ENCODE measurements at places on chromosomes 5 and 9. TPM values are rescaled to one million over a fixed set of nuclear protein-coding genes. Genes with fewer than 3 reads are reported as not detected.

GRCh38 chr5:139486201-139486600 is 3.6 kb upstream of the STING1 start:
- DNase-seq, result no peak

GRCh38 chr9:88991066-88992034 is at the start of gene S1PR3:
TSS of gene S1PR3 (plus strand) at chr9:88991468. CDS start at chr9:89001201, 9,733 bp downstream.
- DNase-seq, result peak; percentile 83

DNA sequence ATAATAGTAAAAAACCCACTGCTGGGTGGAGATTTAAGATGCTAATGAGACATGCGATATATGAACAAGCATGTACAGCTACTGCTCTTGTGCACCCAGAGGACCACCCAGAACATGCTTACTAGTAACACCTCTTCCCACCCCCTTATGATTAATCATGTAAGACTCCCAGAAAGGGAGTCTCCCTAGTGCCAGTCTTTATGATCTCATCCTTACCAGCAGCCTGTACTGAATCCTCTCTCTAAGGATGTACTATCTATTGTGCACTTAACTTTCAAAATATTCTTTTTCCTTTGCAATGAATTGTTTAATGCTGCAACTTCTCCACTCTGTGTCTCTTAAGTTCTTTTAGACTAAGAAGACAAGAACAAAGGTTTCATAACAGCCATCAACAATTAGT is 9.1 kb upstream of the MAT2B start:
- no peak for DNase-seq

DNA sequence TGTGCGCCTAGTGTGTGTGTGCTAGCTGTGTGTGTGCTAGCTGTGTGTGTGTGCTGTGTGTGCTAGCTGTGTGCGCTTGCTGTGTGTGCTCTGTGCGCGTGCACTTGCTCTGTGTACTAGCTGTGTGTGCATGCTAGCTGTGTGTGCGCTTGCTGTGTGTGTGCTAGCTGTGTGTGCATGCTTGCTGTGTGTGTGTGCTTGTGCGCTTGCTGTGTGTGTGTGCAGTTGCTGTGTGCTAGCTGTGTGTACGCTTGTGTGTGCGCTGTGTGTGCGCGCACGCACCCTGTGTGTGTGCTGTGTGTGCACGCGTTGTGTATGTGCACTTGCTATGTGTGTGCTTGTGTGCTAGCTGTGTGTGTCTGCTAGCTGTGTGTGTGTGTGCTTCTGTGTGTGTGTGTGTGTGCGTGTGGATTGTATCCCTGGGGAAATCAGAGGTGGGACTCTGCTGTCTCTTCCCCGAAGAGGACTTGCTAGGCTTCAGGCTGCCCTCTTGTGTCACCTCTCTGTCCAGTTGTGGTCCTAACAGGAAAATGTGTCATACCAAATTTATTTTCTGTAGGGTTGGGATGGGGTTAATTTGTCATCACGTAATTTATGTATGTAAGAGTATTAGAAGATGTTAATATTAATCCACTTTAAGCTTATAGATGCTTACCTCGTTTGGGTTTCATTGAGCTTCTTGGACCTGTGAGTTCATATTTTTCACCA is 38.9 kb downstream of the TPPP start:
- DNase-seq, result no peak

SH3GL2 gene
- 0.21 TPM for total RNA-seq

- DNase-seq, result no peak
Measured at GRCh38 chr9:97478301-97478981, 23.0 kb upstream of the TMOD1 start.

UGT3A1 gene
- 26.6 TPM for total RNA-seq

C5orf46 gene
- total RNA-seq, result 4.2 TPM

SAXO1 gene
- total RNA-seq, result under 0.01 TPM

GRCh38 chr5:32964261-32964660 is 253.1 kb downstream of the NPR3 start:
- DNase-seq, result no peak

NMUR2 gene
- not detected for total RNA-seq

DNA sequence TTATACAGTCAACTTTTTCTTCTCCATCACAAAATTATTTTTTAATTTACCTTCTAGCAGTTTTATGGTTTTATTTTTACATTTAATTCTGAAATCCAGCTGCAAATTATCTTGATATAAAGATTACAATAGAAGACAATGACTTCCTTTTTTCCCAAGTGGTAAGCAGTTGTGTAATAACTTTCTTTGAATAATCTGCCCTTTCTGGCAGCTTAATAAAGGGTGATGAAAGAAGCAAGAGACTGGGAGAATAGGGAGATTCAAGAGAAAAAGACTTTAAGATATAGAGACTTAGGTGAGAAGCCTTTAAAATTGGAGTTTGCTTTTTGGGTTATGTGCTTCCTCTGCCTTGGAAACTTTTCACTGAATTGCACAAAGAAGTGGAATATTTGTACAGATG is 100.4 kb upstream of the FREM1 start:
- no peak for DNase-seq

FOXE1 gene
- total RNA-seq, result 6.8 TPM

- peak; percentile 46 for DNase-seq
Measured at GRCh38 chr5:117165068-117165467, 590.4 kb upstream of the SEMA6A start.

PCDHGC4 gene
- 7.9 TPM for total RNA-seq

GRCh38 chr9:77983320-77983662 is 48.3 kb downstream of the GNAQ start:
- DNase-seq, result no peak

- DNase-seq, result peak; percentile 19
Measured at GRCh38 chr5:175902026-175902425, 30.6 kb downstream of the CPLX2 start.

CFAP157 gene
- not detected for total RNA-seq

DNA sequence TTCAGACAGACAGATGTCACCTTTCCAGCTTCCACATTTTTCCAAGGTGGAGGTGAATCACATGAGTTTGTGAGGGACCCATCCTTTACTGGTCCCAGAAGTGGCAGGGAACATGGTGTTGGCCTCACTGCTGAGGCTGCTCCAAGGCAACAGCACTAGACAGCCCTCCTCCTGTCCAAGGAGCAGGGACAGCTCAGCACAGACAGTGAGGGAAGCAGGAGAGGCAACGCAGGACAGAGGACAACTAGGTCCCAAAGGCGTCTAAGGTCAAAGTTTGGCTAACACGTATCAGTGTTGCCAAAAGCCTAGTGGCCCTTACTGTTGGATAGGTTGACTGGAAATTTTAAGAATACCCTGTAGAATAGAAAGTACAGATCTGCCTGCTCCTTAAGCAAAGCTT is 251.7 kb upstream of the PANK3 start:
- DNase-seq, result no peak

GRCh38 chr5:136526791-136527190 is 161.4 kb upstream of the TRPC7 start:
- no peak for DNase-seq

- DNase-seq, result peak; percentile 3
Measured at GRCh38 chr9:117546894-117547678, 132.2 kb upstream of the ASTN2 start.

ENTPD2 gene
- 7.3 TPM for total RNA-seq

- DNase-seq, result peak; percentile 98
Measured at GRCh38 chr9:134644725-134645606, 3.4 kb downstream of the COL5A1 start.

- no peak for DNase-seq
Measured at GRCh38 chr5:54531546-54531945, 14.0 kb downstream of the SNX18 start.

- no peak for DNase-seq
Measured at GRCh38 chr5:151799407-151799806, 27.7 kb downstream of the G3BP1 start.

DNA sequence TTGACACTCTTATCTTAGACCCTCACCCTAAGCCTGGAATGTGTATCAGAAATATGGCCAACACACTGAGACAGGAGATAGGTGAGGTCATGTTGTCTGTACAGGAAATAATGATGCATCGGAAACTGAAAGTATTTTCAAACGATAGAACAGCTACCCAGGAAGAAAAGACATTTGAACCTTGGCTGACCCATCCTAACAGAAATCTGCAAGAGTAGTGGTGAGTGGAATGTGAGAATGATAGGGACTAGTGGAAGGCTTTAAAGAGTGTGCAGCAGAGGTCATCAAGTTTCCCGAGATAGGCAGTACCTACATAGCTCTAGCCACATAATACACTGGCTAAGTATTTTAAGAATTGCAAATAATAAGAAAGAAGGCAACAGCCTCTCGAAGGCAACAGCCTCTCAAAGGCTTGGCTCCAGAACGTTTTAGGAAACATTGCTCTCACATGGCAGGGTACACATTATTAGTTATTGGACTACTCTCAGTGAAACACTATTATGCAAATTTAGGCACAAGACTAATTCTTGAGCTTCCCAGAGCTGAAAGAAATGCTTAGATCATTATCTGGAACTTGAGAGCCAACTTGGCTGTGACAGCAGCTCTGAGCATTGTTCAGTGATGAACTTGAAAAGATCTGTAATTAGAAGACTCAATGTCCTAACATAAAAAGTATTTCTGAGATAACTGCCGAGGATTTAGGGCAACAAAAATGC is 133.1 kb upstream of the FBXL7 start:
- DNase-seq, result peak; percentile 40

DNA sequence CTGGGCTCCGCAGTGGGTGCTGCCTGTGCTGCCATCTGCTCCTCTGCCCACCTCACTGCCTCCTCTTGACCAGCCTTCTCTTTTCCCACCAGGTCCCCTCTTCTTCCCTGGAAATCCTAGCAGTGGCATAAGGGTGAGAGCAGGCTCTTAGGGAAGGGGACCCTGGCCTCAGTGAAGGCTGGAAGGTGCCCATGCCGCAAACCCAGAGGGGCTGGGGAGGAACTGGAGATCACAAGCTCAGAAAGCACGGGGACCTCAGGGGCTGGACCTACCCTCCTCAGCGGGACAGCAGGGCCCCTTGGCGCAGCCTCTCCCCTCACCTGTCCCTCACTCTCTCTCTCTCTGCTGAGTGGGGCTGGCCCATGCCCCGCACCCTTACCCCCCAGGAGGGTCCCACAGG is 144.4 kb upstream of the IRX2 start:
- no peak for DNase-seq

ANKRD55 gene
- total RNA-seq, result not detected

NEURL1B gene
- total RNA-seq, result 46.1 TPM

GRCh38 chr5:163770625-163771024 is 265.2 kb downstream of the MAT2B start:
- DNase-seq, result no peak

- DNase-seq, result no peak
Measured at GRCh38 chr5:145077028-145077427, 758.1 kb downstream of the PRELID2 start.

- no peak for DNase-seq
Measured at GRCh38 chr9:10534850-10535249, 78.0 kb downstream of the PTPRD start.

DNA sequence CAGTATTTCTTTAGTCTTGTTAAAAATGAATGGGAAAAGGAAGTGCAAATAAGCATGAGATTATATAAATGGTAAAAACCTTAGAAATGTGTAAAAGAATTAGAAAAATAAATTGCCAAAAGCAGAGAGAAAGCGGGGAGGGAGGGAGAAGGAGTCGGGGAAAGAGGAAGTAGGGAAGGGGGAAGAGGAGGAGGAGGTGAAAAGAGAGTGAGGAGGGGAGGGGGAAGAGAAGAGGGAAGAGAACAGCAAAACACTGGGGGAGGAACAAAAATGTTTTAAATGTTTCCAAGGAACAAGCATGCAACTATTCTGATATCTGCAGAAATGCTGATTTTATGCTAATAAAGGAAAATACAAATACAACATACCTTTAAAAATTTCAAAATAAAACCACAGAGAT is 317.5 kb downstream of the PIK3R1 start:
- DNase-seq, result no peak

- no peak for DNase-seq
Measured at GRCh38 chr9:122228191-122228567, 578 bp downstream of the LHX6 start.

- DNase-seq, result peak; percentile 67
Measured at GRCh38 chr9:12719431-12719830, 26.2 kb downstream of the TYRP1 start.

DNA sequence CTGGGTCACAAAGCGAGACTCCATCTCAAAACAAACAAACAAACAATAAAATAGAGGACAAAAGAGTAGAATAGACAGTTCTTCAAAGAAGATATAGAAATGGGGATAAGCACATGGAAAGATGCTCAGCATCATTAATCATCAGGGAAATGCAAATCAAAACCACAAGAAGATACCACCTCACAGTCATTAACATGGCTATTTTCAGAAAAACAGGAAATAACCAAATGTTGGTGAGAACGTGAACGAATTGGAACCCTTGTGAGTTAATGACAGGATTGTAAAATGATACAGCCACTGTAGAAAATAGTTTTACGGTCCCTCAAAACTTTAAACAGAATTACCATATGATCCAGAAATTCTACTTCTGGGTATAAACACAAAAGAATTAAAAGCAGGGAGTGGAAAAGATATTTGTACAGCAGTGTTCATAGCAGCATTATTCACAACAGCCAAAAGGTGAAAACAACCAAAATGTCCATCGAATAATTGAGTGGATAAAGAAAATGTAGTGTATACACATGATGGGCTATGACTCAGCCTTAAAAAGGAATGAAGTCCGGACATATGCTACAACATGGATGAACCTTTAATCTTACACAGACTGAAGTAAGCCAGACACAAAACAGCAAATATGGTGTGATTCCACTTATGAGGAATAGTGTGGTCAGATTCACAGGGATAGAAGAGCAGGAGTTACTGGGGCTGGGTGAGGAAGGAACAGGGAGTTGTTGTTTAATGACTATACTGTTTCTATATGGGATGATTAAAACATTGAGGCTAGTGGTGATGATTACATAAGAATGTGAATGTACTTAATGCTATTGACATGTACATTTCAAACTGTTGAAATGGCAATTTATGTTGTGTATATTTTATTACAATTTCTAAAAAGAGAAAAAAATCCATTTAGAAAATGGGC is 19.7 kb downstream of the OR2V2 start:
- DNase-seq, result no peak

DNA sequence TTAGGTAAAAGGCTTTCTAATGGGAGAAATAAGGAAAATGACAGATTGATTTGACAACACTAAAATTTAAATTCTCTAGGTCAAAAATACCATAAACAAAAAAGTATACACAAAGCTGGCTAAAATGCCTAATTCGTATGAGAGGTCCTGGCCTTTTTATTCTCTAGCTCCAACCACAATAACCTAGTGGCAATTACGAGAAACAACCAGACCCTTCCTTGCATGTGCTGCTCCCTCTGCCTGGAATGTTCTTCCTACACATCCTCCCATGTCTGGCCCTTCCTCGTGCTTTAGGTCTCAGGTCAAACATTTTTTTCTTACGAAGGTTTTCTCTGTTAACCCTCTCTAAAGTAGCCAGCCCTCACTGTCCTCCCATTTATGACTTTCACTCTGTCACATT is 176.4 kb upstream of the PLPPR1 start:
- DNase-seq, result no peak

Data from tongue (tissue), 3 donors.